Cardiac septum (tissue), 1 donor: ENCODE measurements at places on chromosomes 3 and 15. TPM values are rescaled to one million over a fixed set of nuclear protein-coding genes. Genes with fewer than 3 reads are reported as not detected.

- no peak for DNase-seq
These were observed 25.4 kb downstream of the SEMA6D start for GRCh38 chr15:47742742-47743141.

- no peak for DNase-seq
These were observed 221.8 kb downstream of the FEZF2 start for GRCh38 chr3:62151591-62151990.

- DNase-seq, result no peak
These were observed 43.4 kb upstream of the MRPS22 start for GRCh38 chr3:139300416-139300815.

POTEB2 gene
- total RNA-seq, result not detected
